GM10248 (cell line): ENCODE measurements at places on chromosomes 13 and 19.

DNA sequence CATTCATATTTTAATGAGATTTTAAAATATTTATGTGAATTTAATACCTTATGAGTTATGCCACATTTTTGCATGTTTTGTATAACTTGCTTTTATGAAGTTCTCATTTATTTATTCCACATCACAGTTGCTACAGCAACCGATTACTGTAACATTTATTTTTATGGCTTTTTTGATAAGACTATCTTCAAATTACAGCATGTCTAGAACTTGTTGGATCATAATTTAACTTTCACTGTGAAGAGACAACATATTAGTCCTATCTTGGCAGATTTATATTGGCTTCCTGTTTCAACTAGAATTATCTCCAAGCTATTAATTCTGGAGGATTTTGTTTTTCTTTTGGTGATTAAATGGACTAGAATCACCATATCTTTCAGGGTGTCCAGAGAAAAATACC lies 793.7 kb upstream of the SLITRK5 start:
- no peak for DNase-seq

DNA sequence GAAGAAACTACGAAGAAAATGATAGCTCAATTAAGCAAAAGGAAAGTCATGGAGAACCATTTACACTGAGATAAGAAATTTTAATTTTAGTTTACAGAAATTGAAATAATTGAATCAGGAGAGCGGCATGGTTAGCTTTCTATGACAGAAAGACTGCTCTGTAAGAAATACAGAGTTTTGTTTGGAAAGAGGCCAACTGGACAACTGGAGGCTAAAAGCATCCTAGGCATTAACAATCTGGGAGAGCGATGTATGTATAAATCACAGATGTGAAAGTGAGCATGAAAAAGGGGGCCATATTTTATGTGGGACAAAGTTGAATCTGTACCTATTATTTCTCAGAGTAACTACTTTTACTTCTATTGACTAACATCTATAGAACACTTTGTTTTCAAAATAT lies 1608.8 kb upstream of the PCDH20 start:
- no peak for DNase-seq

GRCh38 chr13:29369060-29369743 lies 226.3 kb downstream of the SLC7A1 start:
- no peak for DNase-seq

DNA sequence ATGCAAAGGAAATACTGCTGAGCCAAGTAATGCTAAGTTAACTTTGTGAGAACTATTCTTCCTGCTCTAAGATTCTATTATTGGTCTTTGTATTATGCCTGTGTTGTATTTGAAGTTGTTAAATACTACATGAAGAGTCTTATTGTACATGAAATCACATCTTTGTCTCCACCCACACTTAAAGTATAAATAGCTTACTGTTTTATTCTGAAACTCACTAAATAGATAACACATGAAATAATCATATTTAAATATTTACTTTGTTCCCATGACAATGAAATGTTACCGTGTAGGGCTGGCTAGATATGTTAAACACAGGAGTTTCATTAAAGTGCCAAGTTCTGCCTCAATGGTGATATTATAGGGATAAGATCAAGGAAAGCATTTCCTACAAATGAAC lies 562.1 kb upstream of the ATXN8OS start:
- DNase-seq: no peak

GRCh38 chr13:107669391-107669993 lies 545.8 kb downstream of the LIG4 start:
- DNase-seq: no peak

DNA sequence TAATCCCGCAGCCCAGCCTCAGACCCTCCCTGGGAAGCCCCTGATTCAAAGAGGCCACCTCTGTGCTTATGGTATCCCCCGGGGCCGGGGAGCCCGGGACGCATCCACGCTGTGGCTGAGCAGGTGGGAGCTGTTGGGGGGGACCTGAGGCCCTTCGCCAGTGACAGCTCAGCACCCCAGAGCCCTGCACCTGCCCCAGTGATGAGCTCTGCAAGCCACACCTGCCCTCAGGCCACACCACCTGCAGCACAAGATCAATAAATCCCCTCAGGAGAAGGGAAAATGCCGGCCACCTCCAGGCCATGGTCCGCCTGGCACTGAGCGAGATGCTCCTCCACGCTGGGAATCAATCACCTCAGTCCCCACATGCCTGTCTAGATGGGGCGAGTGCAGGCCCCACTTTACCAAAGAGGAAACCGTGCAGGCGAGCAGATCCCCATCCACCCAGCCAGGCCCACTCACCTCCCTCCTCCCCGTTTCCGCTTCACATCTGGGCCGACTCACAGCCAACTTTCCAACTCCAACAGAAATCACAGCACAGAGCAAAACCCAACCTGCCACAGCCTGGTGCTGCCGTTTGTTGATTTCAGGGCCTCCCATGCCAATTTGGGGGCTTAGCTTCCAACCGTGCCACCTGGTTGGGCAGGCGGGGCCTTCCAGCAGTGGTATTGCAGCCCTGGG lies 12.8 kb downstream of the MOB3A start:
- DNase-seq: peak; percentile 63

GRCh38 chr13:88376760-88377388 lies 705.7 kb downstream of the SLITRK5 start:
- DNase-seq: no peak

GRCh38 chr19:16261584-16262368 lies 62.9 kb upstream of the KLF2 start:
- DNase-seq: no peak

GRCh38 chr13:106595625-106596024 lies 27.7 kb upstream of the ARGLU1 start:
- DNase-seq: no peak
